ENCODE measurements at places on chromosomes 5 and 9.

DNA sequence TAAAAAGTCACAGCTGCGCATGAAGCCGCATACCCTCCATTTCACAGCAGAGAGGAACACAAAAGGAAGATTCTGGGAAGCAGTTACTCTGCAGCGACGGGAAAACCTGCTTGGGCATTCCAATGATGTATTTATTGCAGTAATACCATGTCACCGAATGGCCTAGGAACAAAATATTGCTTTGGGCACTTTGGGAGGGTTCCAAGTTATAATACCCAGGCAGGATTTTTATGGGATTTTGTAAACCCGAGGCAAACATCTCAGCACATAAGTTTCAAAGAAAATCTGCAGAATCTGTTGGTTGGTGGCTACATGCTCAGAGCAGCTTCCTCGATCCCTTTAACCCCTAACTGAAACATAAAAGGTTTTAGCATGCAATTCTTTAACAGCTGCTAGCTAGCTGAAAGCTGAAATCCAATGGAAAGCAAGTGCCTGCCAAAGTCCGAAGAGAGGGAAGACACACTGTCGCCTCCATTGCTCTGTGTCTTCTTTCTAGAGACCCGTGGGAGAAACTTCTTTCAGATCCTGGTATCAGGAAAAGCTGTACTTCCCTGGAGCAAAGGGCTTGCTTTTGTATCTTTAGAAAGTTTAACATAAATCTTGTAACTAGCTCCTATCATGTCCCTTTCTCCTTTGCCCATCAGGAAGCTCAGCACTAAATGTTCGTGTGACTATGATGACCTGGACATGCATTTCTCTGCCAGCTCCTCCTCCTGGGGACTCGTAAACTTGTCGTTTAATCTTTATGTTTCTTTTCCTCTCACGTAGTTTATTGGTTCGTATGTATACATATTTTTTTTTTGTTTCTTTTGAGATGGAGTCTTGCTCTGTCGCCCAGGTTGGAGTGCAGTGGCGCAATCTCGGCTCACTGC, 195.0 kb downstream of the MAPKAP1 start:
- no peak for DNase-seq

GRCh38 chr9:80410106-80410505, 838.3 kb downstream of the TLE4 start:
- DNase-seq = peak; percentile 95

DNA sequence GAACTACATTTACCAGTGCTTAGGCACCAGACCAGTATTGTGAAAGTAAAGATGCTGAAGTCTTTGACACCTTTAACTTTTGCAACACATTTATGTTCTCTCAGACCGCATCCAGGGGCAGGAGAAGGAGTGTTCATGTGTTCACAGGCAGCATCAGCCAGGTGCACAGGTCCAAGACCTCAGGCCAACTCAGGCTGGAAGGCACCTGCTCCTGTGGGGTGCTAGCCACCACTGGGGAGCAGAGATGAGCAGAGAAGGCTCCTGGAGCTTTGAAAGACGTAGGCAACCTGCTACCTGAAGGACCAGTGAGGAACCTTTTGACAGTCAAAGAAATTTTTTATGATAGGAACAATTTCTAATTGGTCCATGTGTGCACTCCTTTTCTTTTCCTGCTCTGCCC, 35.6 kb downstream of the DAPK1 start:
- DNase-seq = no peak

GRCh38 chr5:159536646-159537045, 206.4 kb upstream of the IL12B start:
- DNase-seq = no peak

GRCh38 chr9:7293091-7293490, 506.5 kb downstream of the DMAC1 start:
- no peak for DNase-seq

DNA sequence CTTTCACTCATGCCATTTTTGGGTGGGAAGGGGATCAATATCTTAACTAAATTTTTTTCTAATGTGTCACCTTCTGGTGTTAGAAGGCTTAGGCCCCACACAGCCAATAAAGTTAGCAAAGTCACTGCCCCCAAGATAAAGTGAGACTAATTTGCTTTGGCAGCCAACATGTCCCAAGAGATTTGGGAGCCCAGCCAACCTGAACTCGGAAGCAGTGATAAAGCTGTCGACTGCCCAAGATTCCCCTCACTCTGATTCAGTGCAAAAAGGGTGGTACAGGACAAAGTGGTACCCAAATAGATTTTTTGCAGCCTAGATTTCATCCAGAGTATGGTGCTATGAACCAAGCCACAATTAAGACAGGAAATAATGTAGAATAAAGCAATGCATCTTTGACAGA, 572.5 kb upstream of the ARRDC3 start:
- no peak for DNase-seq

- peak; percentile 29 for DNase-seq
Measured at GRCh38 chr5:168269937-168270330, 21.5 kb upstream of the WWC1 start.

GRCh38 chr9:92721548-92721947, 43.1 kb downstream of the BICD2 start:
- no peak for DNase-seq

GRCh38 chr9:126975327-126976220, 61.0 kb downstream of the RALGPS1 start:
- DNase-seq = no peak

DNA sequence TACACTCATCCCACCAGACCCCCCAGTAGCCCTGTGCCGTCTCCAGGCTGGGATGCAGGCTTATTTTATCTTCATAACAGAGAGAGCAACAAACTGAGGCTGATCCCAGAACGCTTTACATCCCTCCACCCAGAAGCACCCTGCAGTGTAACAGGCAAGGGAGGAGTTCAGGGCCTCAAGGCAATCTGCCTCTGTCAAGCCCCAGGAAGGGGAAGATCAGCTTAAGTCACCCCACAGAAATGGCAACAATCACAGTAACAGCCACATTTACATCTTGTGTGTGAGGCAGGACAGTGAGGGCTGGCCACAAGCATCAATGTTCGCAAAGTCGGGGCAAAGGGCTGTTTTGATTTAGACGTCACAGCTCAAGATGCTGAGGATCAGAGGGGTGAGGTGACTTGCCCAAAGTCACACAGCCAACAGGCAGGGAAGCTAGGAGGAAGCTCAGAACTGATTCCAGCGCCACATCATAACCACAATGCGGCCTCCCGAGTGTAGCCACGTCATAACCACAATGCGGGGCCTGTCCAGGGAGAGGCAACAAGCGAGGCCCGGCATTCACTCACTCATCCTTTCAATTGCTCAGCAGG, 14.4 kb downstream of the STK10 start:
- peak; percentile 88 for DNase-seq

GRCh38 chr5:177336603-177337494, 14.6 kb downstream of the LMAN2 start:
- DNase-seq = no peak

- DNase-seq = peak; percentile 87
Measured at GRCh38 chr5:71830681-71831539, 111.8 kb downstream of the CARTPT start.

- DNase-seq = peak; percentile 62
Measured at GRCh38 chr9:109821711-109822110, 41.7 kb downstream of the PALM2AKAP2 start.

DNA sequence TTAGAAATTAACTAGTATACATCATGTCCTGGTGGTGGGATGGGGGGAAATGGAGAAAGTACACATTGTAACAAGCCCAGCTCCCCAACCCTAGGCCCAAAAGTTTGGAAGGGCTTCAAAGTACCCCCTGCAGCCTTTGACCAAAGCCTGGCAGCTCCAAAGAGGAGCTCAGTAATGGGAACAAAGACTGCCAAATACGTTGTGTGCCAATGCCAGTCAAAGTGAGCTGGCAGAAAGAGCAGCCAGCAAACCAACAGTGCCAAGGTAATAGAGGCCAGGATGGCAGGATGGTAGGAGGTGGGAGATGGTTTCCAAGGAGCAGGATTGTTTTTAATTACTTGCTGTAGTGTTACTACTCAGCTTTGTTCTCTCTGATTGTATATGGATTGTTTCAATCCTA, 248.3 kb downstream of the COX7C start:
- no peak for DNase-seq

DNA sequence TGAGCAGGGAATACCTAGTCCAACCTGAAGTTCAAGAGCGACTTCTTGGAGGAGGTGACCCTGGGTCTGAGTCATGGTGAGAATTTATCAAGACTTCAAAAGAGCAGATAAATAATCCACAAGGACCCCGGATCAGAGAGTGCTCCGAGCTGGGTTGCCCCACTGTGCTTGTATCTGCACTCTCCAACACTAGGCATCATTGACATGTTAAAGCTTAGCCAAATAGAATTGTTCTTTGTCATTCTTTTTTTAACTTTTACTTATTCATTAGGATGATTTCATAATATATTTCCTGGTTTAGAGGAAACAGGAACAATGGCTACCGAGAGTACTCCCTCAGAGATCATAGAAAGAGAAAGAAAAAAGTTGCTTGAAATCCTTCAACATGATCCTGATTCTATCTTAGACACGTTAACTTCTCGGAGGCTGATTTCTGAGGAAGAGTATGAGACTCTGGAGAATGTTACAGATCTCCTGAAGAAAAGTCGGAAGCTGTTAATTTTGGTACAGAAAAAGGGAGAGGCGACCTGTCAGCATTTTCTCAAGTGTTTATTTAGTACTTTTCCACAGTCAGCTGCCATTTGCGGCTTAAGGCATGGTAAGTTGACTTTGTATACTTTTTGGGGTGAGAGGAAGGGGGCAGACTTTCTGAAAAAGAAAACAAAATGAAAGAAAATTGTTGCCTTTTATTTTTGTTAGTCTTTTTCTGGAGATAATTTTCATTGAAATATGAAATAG, at the start of gene CARD6:
Gene CARD6, plus strand, starts transcription at position 300 of the 738 bp plus-strand sequence. Its CDS starts 16 bp downstream, at position 316.
- peak; percentile 76 for DNase-seq

GRCh38 chr5:137305971-137306602, 193.0 kb downstream of the SPOCK1 start:
- no peak for DNase-seq

DNA sequence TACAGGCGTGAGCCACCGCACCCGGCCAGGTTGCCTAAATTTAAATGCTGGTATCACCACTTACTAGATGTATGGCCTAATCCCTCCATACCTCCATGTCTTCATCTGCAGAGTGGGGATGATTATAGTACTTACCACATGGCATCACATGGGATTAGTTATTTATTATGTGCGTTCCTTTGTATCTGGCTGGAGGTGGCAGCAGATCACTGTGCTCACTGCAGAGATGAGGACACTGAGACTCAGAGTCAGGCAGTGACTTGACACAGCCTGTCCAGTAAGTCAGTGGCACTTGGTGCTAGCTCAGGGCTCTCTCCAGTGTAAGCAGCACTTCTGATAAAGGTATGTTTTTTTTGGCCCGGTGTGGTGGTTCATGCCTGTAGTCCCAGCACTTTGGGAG, 38.4 kb upstream of the HAND1 start:
- DNase-seq = no peak

DNA sequence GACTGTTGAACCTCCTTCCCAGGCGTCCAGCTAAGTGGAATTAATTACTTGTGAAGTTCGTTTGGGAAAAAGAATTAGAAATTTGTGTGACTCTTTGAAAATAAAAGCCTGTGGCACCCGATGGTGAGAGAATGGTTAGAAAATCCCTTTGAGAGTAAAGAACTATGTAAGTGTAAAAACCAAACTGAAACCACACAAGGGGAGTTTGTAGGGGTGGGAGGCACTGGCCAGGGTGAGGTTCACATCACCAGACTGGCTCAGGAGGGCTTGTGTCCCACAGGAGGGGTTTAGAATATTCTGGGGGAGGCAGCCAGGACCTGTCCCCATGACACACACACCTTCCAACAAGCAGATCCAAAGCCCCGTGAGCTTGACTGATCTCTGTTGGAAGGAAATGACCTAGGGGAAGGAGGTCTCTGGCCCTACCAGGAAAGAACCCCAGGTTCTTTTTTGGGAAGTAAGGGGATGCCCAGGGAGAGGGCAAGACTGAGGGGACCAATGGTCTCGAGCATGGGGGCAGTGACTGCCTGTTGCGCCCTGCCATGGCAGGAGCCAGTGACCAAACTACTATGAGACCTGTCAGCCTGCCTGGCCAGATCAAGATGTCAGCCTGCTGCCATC, 4.3 kb downstream of the SPATA24 start:
- no peak for DNase-seq

DNA sequence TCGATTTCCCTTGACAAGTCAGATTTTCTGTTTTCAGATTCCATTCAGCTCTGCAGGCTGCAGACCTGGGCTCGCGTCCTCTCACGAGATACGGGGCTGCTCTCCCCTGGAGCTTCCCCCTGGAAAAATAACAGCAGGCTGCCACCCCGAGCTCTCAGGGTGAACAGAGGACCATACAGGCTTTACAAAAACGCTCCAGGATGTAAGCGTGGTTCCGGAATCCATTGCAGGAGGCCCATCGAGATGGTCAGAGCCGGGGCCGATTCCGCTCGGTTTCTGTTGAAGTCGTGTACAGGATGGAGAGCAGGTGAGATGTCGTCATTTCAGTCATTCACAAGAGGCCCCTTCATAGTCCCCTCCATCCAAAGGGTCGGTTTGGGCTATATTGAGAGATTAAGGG, 297.7 kb upstream of the IRX4 start:
- no peak for DNase-seq

GRCh38 chr5:71528206-71528605, 58.9 kb upstream of the MCCC2 start:
- DNase-seq = peak; percentile 14

DNA sequence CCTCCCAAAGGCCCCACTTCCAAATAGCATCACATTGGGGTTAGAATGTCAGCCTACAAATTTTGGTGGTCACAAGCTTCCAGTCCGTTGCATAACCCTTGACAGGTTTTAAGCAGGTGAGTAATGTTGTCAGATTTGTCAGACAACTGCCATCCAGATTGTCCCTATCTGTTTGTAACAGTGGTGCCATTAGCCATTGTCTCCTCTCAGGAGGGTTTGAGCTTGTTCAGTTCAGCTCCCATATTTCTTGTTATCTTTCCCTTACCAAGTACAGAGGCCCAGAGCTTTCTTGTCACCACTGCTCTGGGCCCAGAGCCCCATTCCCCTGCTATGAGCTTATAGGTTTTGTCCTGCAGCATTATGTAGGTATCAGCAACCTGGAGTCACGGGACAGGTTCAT, 14.8 kb upstream of the GSN start:
- DNase-seq = no peak

GRCh38 chr9:92159058-92159457, 43.8 kb upstream of the SPTLC1 start:
- DNase-seq = no peak

DNA sequence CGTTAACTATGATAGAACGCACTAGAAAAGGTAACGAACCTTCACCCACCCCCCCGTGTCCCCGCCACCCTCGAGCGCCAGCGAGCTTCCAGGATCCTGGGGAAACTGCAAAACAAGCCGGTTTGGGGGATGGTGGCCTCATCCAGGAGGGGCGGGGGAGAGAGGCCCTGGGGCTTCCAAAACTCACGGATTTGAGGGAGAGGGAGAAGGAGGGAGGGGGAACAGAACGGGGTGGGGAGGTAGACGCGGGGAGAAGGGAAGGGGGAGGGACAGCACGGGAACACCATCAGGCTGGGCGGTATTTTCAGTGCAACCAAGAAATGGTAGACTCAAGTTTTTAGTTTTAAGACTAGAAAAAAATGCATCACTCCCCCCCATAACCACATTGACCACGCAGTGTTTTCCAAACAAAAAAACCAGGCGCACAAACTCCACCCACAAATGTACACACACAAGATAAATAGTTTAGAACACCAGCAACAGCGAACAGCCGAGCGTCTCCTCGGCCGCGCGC, 1.4 kb downstream of the NRARP start:
- no peak for DNase-seq

GRCh38 chr9:115694991-115695390, 458.6 kb upstream of the PAPPA start:
- DNase-seq = peak; percentile 32

All from choroid plexus epithelial cell (primary cell).